Stimulated activated CD4-positive, alpha-beta T cell treated with anti-CD3 and anti-CD28 coated beads, Interleukin-1b, Interleukin-23, amount 100 ng/mL, for 24 hours (primary cell): ENCODE measurements at places on chromosomes 5 and 9.

DNA sequence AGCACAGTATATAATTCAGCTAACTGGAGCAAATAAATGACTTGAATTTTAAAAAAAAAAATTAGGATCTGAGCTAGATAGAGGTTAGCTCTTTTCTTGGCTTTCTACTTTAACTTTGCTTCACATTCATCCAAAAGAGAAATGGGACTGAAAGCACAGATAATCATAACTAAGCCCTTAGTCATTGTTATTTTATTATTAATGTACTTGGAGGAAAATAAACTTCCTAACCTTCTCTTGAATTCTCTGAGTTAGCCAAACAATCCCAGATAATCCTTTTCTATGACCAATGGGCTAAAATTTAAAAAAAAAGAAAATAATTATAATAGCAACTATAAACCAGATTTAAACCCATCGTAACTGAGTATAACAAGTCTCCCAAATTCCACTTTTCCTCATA is 57.6 kb upstream of the RASA1 start:
- no peak for DNase-seq

DNA sequence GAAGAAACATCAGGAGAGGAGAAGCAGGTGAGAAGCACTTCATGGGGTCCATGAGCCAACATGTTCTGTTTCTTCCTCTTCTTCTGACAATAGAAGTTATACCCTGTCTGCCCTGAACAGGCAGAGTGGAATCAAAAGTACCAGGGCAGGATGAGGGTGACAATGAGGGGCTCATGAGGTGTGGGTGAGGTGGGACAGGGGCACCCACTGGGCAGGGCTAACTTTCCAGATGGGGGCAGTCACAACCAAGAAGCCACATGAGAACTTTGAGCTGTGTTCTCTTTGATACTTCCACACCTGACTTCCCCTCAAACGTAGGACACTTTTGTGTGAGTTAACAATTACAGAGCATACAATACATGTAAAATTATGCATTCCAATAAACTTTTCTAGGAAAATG is 92.7 kb downstream of the LHFPL2 start:
- no peak for DNase-seq

- DNase-seq: no peak
Measured at GRCh38 chr9:95125652-95126051, 191.9 kb downstream of the FANCC start.

- no peak for DNase-seq
Measured at GRCh38 chr5:13328316-13328715, 616.2 kb downstream of the DNAH5 start.

DNA sequence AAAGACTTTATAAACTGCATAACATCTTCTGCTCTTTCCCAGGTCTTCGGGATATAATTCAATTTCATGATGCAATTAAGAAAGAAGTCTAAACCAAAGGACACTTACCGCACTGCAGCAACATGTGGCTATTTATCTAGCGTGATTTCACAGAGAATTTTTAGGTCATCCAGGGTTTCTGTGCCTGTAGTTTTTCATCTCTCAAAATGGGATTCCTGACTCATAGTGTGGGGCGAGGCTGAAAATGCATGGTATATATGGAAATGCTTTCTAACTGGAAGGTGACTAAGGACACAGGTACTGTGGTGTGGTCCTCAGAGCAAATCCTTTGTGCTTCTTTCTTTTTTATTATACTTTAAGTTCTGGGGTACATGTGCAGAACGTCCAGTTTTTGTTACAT is 557.7 kb upstream of the KLF4 start:
- DNase-seq: no peak

DNA sequence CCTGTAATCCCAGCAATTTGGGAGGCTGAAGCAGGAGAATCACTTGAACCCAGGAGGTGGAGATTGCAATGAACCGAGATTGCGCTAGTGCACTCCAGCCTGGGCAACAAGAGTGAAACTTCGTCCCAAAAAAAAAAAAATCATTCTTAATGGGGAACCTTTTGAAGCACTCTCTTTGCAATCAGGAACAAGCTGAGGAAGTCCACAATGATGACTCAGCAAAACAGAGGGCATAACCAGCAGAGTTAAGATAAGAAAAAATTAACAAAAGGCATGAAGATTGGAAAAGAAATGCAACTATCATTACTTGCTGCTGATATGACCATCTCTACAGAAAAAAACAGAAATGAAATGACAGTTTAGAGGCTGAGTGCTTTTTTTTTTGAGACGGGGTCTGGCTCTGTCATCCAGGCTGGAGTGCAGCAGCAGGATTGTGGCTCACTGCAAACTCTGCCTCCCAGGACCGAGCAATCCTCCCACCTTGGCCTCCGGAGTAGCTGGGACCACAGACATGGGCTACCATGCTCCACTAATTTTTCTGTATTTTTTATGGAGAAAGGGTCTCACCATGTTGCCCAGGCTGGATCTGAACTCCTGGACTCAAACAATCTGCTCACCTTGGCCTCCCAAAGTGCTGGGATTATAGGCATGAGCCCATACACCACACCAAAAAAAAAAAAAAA is 88.0 kb downstream of the FNBP1 start:
- DNase-seq: no peak

DNA sequence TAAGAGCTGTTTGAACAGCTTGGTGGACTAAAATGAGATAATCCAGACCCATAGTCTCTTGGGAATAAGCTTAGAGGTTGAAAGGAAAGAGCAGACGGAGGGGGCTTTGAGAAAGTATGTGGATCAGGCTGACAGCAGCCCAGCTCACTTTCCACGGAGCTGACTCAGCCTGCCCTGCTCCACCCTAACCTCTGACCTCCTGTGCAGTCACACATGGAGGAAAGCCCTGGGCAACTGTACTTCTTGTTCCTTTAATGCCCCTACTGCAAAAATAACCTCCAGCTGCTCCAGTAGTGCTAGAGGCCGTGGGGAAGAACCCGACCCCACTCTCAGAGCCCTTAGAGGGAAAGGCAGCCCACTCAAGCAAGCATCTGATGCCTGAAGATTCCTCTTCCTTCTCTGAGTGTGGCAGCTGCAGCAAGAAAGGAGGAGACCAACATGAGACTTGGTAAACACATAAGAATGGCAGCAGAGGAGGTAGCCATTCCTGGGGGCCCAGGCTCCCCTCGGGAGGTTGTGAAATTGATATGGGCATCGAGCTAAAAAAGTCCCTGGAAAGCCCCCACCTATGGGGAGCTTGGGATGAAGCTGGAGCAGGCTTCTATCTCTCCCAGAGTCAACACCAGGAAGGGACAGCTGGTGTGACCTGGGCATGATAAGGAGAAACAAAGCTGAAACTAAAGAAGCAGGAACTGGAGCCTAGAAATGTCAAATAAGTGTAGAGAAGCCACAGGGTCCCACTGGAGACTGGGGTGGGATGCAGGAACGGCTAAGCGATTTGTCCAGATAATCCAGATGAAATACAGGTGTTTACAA is 204.3 kb downstream of the PIK3R1 start:
- DNase-seq: no peak

GRCh38 chr5:124634741-124635323 is 111.6 kb downstream of the ZNF608 start:
- no peak for DNase-seq

GRCh38 chr5:108638021-108638420 is 109.7 kb upstream of the FER start:
- DNase-seq: no peak

- DNase-seq: no peak
Measured at GRCh38 chr9:113215132-113215531, 5.9 kb downstream of the FKBP15 start.

DNA sequence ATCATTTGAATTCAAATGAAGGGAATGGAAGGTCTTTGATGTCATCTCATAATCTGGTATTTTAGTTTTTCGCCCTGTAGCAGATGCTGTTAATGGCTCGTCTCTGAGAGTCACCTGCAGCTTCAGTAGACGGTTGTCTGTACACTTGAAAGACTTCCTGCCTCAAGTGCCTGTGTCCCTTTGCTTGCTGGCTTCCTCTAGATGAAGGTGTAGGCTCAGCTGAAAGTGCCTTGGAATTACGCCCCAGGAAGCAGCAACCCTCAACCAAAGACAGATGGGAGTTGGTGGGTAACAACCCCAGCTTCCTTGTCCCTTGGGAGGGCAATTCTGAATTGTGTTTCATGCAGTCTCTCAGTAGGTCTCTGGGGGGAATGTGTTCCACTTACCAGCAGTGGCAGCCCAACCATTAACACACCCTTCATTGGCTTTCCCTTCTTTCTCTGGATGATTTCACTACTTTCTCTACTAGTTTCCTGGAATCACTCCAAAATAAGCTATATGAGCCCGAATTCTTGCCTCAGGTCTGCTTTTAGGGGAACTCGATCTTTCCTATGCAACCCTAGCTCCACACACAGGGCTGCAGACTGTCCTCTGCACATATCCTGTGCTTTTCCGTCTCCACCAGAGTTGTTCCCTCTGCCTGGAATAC is 395.6 kb downstream of the DMAC1 start:
- no peak for DNase-seq

GRCh38 chr9:27086818-27087680 is 22.0 kb upstream of the TEK start:
- DNase-seq: no peak

GRCh38 chr5:129945774-129946270 is 41.6 kb downstream of the CHSY3 start:
- DNase-seq: no peak

- DNase-seq: no peak
Measured at GRCh38 chr5:121273833-121274433, 577.7 kb upstream of the FTMT start.

- no peak for DNase-seq
Measured at GRCh38 chr5:109830955-109831502, 141.3 kb downstream of the MAN2A1 start.

DNA sequence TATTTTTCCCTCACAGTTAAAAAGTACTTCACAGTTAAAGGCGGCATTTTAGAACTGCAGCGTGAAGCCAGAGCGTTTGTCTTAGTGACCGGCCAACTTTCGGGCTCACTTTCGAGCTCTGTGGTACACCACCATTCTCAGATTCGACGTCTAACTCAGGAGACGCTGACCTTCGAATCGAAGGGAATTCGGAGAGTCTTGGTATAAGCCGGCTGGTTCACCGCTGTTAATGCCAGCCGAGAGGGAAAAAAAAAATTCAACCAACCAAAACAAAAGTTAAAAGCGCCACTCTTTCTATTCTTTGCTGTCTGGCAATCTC is 544 bp upstream of the SNX24 start:
- DNase-seq: no peak

DNA sequence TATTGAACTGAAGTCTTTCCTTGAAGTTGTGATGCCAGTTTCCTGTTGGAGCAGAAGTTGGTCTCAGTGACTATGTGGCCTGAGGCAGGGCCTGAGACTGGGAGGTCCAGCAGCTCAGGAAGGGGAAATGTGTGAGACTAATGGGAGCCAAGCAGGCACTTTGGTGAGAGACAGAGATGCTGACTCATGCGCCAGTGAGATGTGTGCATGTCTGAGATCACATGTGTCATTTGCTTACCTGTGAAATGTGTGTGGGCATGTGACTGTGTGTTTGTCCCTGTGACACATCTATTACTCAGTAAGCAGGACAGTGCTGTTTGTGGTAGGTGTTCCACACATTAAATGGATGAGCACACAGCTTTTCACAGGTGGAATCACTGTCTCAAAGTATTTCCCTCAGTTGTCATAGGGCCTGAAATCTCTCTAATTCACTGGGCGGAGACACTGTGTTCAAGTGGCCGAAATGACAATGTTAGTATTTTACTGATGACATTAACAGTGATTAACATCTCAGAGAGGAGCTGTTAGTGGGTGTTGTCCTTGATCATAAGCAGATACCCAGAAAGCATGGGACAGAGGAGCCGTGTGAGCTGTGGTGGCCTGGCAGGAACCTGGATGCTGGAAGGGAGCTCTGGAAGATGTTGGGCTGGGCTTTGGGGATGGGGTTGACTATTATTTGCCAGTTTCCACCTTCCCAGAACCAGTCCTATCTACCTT is 7.4 kb downstream of the NPR2 start:
- no peak for DNase-seq

- DNase-seq: no peak
Measured at GRCh38 chr5:58967597-58968281, 384.9 kb downstream of the RAB3C start.
